ENCODE measurements at places on chromosomes 6 and 20. TPM values are rescaled to one million over a fixed set of nuclear protein-coding genes. Genes with fewer than 3 reads are reported as not detected.
A peak's percentile ranks its signal among the peaks of the same experiment; 100 is the strongest.

Gene RAET1L
- total RNA-seq: 3.1 TPM

Gene EMILIN3
- total RNA-seq: 1.2 TPM

Gene CYP39A1
- total RNA-seq: 1.3 TPM

Gene RBM24
- 5.4 TPM for total RNA-seq

Gene TCF15
- total RNA-seq: 2.6 TPM

Gene VGLL2
- not detected for total RNA-seq

Gene HCK
- not detected for total RNA-seq

Gene DEFB121
- total RNA-seq: not detected

Gene UBE2J1
- 47.2 TPM for total RNA-seq

- peak; percentile 36 for DNase-seq
Observed at GRCh38 chr6:110415086-110415916, at the start of gene DDO. TSS of gene DDO (minus strand) at chr6:110415575. CDS start at chr6:110413462, 2,113 bp downstream.

GRCh38 chr6:9087470-9087869 is 652.1 kb upstream of the SLC35B3 start:
- no peak for DNase-seq

GRCh38 chr6:148406579-148407371 is 64.1 kb downstream of the SASH1 start:
- DNase-seq: no peak

- no peak for DNase-seq
Observed at GRCh38 chr20:36350439-36350838, 44.3 kb downstream of the DLGAP4 start.

- DNase-seq: no peak
Observed at GRCh38 chr6:163866192-163866591, 451.7 kb downstream of the QKI start.

GRCh38 chr6:163782436-163783003 is 368.0 kb downstream of the QKI start:
- DNase-seq: no peak

DNA sequence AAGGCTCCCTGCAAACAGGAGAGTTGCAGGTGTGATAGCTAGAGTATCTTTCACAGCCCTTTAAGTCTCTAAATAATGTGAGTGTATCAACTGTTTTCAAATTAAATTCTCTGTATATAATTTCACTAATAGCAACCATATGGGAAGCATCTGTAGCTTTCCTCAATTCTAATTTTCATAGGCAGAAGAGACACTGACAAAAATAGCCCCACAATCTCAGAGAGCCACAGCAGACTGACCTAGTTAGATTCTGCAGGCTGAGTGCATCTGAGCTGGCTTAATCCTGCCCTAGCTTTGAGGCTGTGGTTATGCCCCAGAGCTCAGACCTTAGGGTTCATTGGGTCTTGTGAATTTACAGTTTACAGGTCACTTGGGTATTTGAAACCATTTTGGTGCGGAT is 63.9 kb downstream of the MAP7 start:
- DNase-seq: no peak

- DNase-seq: no peak
Observed at GRCh38 chr6:167797476-167798265, 29.0 kb upstream of the AFDN start.

DNA sequence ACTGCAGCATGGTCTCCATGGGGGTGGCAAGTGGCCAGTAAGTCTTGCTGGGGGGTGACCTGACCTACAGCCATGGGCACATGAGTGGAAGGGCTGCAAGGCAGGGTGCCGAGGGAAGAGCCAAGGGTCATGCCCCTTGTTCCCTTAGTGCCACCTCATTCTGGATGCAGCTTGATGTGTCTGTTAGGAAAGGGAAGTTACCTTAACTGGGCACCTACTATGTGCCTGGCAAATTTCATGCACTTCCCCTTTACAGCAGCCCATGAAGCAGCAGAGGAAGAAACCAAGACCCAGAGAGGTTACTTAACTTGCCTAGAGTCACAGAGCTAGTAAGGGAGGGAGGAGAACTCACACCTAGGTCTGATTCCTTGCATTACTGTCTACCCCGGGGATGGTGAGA is 174.0 kb downstream of the MRPL14 start:
- DNase-seq: no peak

DNA sequence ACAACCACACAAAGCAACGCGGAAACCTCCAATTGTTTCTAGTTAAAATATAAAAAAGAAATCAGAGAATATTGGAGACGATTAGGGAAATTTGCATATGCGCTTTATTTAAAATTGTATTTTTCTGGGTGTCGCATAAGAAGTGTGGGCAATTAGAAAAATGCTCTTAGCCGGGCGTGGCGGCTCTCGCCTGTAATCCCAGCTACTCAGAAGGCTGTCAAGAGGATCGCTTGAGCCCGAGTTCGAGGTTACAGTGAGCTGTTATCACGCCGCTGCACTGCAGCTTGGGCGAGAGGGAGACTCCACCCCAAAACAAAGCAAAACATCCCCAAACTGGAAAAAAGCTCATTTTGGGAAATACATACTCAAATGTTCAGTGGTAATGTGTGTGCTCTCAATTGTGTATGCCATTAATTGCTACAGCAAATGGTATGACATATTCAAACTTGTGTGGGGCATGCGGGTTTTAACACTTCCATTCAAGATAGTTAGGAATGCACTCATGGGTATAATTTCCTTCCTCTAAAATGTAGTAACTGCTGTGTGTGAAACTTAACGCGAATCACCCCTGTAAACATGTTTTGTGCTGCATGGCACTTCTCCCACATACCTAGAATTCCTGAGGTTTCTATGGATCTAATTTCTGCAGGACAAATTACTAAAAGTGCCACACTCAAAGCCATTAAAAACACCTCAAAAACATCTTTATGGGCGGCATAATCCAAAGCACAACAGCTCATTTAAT is 54.7 kb upstream of the HFE start:
- no peak for DNase-seq

DNA sequence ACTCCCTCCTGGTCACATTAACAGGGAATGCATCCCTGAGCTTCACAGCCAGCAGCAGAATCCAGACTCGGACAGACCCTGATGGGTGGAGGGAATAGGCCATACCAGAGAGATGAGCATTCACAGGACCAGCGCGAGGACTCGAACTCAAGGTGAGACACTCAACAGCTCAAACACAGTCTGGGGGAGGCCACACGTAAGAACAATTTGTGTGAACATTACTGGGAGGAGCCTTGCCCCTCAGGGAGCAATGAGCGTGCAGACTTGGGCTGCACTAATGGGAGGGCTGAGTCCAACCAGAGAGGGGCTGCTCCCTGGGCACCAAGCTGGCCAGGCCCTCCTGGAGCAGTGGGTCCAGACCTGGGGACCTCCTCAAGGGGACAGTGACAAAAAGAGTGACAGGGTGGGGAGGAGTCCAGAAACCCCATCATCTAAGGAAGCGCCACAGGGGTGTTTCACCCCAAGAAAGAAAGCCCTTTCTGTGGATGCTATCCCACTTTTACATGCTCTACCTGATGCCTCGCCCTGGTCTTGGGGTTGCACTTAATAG is 118.4 kb downstream of the MRPL14 start:
- no peak for DNase-seq

DNA sequence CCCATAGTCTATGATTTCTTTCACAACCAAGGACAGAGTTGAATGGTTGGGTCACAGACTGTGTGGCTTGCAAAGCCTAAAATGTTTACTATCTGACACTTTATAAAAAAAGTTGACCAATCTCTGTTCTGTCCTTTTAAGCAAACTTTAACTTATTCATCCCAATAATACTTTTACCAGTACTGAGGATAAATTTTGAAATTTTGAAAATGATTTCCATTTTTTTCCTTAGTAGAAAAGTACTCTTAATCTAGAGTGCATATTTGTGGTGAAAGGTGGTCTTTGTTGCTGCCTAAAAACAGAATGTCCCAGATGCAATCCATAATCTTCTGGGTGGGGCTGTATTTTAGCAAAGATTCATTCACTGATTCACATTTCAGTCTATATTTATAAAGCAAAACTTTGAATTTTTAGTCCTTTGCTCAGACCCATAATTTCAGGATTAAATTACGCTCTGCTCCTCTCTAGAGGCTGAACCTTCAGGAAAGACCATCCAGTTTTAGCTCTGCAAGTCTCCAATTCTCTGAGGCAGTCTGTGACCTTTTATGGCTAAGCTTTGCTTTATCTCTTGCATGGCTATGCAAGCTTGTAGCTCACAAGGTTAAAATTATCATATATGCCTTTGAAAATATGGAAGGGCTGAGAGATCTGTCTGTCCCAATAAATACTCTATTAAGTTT is 573.5 kb downstream of the COL12A1 start:
- DNase-seq: no peak

DNA sequence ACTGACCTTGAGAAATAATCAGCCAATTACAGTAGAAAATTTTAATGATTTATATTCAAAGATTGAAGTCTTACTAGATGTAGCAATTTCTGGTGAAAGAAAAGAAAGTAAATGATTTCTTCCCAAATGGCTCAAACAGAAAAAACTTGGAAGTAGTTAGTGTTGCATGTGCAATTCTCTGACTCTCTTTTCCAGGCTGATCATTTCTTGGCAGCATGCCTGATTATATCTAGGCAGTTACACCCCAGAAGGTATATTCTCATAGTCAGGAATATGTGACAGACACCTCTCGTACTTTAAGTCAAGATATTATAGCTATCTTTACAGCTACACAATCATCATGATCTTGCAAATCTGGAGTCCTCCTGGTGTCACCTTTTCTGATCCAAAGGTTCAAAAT is 122.9 kb downstream of the PDE7B start:
- DNase-seq: no peak

DNA sequence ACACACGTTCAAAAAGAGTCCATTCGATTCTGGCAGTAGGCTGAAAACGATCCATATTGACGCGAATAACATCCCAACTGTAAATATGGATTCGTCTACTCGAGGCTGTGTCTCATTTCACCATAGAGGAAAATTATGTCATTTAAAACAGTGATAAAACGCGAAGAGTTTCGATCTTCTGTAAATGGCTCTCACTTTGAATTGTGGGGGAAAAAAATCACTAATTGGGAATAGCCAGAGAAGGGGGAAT is 845 bp upstream of the MARCKS start:
- no peak for DNase-seq

DNA sequence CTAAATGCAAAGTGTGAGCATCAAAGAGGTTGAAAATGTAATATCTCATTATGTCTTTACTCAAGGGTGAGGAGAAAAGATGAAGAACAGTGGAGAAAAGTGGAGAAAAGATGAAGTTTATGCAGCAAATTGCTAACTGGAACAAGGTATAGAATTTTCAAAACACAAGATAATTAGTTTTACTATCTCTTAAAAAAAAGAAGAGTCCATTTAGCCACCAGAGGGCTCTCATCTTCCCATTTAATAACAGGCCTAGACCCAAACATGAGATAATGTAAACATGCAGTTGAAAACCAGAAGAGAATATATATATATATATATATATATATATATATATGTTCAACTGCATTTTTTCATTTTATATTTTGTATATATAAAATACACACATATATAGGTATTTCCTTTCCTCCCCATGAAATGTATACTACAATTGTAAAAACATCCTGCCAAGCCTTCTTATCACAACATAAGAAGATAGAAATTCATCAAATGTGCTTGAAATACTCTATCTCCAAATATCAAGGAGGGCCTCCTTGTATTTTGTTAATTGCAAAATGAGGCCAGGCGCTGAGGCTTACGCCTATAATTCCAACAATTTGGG is 78.4 kb downstream of the ADTRP start:
- DNase-seq: no peak

DNA sequence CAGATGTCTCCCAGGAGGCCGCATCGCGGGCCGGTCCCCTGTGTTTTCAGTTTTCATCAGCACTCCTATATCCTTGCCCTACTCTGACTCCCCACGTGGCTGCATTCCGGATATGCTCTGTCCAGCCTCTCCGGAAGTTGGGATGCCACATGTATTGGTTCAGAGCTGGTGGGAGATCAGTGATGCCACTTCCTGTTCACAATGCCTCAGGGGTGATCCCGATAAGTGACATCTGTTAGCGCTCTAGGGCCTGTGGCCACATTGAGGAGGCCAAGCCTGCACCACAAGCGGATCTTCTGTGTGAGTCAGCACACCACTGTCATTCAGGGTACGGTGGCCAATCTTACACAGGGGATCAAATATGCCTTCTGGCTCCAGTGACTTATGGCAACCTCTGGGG is 57.8 kb downstream of the PPP1R3G start:
- no peak for DNase-seq

GRCh38 chr6:30742316-30743098 is at the start of gene FLOT1:
TSS of gene FLOT1 (minus strand) at chr6:30742687. CDS start at chr6:30742189, 498 bp downstream.
- DNase-seq: peak; percentile 63

GRCh38 chr6:21085643-21086042 is 507.9 kb upstream of the SOX4 start:
- DNase-seq: no peak

- DNase-seq: no peak
Observed at GRCh38 chr6:152244998-152245630, 392.0 kb downstream of the SYNE1 start.

Data from epithelial cell of proximal tubule (primary cell).